ENCODE measurements at places on chromosomes 13 and 19.

DNA sequence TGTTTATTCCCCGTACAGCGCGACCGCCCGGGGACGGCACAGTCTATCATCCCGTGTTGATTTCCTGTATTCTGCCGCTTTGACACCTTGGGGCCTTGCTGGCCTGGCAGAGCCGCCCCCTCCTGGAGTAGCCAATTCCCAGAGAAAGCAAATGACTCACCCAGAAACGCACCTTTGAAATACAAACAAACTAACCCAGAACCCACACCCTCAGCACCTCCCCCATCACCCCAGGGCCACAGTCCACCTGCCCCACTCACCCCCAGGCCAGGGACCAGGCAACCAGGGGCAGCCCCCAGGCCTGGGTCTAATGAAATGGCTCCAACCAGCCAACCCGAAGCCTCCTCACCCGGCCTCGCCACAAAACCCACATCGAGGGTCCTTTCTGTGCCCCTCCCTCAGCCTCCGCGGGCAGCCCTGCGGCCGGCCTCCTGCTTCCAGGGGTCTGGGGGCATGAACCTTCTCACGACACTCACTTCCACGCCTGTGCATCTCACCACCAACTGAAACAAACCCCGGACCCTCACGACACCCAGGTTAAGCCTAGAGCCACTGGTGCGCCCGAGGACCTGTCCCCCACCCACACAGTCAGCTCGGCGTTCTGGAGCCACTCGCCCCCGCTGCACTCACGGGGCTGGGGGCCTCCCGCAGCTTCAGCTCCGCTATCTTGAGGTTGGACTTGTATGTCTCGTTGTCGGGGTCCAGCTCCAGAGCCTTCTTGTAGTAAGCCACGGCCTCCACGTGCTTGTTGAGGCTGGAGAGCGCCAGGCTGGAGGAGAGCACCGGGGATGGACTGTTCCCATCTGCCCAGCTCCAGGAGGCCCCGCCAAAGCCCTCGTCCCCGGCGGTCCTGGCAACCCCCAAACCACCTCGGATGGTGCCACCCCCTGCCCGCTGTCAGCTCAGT is 20.9 kb downstream of the SGTA start:
- DNase-seq: no peak

- DNase-seq: no peak
Measured at GRCh38 chr19:18883526-18884304, 12.2 kb downstream of the CERS1 start.

GRCh38 chr13:39767791-39768517 is 112.5 kb downstream of the COG6 start:
- DNase-seq: no peak

DNA sequence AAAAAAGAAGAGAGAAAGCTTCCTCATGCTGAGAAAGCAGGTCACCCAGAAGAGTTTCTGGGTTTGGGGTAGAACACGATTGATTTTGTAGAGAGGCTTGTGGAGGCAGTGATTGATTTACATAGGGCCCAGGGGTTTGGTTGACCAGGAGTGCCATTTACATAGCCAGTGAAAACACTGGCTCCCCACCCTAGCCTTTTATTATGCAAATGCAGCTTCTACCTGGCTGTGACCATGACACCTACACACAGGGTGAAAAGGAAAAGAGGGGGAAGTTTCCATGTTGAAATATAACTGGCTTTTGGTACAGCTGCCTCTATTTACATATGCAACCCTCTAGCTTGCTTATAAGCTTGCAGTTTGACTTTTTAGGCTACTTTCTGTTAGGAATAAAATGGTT is 62.0 kb downstream of the ZNF100 start:
- no peak for DNase-seq

DNA sequence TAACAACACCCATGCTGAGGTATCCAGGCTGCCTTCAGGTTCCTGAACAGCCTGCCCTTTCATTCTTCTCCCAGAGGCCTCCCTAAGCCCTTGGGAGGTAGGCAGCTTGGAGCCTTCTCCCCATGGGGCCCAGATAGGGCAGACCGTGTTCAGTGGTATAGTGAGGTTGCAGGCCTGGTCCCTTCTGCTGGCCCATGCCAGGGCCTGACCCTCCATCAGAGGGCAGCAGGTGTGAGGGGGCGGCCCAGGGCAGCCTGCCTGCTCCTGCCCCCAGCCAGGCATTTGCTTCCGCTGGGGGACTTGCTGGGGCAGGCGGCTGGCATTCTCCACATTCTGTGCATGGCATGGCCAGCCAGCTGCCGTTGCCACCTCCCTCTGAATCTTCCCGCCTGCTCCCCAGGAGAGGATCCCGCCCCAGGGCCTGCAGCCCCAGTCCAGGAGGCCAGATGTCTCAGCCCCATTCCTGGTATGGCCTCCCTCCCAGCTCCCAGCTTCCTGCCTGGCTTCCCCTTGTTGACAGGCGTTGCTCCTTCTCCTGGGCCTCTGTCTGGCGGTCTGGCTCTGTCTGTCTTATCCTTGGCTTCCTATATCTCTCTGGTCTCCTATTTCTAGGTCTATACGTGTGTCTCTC is 8.9 kb downstream of the CIC start:
- no peak for DNase-seq

DNA sequence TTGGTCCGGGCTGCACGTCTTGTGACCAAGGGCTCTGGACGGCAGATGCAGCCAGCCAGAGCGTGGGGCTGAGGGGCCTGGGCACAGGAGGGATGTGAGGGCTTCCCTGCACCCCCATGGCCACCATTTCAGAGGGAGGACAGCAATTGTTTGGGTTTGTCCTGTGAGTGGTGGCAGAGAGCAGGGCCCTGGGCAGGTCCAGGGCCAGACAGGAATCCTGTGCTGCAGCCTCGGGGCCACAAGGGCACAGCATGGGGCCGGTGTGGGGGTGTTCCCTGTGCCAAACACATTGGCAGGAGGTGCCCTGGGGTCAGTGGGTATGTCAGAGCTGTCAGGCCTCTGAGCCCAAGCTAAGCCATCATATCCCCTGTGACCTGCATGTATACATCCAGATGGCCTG is 32.2 kb downstream of the WTIP start:
- no peak for DNase-seq

DNA sequence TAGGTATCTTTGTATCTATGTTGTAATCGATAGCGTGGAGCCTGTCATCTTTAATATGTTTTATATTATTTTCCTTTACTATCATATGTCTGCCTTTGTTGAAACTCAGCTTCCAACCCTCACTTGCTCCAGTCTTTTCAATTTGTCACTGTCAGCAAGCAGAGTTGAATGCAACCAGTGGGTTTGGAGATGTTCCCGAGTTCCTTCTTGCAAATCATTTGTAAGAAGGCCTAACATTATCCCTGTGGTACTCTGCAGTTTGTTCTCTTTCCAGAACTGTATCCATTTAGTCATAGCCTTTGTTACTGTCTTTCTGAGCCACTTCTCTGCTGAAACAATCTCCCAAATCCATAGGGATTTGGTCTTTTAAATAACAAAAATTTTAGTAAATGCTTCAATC is 41.8 kb downstream of the RNASEH2B start:
- DNase-seq: peak; percentile 91

DNA sequence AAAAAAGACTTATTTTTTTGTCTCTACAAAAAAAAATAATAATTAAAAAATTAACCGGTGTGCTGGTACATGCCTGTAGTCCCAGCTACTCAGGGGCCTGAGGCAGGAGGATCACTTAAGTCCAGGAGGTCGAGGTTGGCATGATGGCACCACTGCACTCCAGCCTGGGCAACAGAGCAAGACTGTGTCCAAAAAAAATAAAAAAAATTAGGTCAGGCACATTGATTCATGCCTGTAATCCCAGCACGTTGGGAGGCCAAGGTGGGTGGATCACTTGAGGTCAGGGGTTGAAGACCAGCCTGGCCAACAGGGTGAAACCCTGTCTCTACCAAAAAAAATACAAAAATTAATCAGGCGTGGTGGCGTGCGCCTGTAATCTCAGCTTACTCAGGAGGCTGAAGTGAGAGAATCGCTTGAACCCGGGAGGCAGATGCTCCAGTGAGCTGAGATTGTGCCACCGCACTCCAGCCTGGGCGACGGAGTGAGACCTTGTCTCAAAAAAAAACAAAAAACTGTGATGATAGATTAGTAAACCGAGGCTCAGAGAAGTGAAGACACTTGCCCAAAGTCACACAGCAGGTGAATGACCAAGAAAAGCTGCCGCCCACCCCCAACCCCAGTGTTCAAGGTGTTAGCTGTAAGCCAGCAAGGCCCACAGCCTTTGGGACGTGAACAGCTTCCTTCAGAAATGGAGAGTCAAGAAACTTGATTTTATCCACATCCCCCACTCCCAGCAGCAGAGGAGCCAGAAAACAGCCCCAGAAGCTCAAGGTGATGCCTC is 9.4 kb downstream of the RNU6-9 start:
- no peak for DNase-seq

- DNase-seq: no peak
Measured at GRCh38 chr19:3665681-3666544, 34.4 kb downstream of the PIP5K1C start.

DNA sequence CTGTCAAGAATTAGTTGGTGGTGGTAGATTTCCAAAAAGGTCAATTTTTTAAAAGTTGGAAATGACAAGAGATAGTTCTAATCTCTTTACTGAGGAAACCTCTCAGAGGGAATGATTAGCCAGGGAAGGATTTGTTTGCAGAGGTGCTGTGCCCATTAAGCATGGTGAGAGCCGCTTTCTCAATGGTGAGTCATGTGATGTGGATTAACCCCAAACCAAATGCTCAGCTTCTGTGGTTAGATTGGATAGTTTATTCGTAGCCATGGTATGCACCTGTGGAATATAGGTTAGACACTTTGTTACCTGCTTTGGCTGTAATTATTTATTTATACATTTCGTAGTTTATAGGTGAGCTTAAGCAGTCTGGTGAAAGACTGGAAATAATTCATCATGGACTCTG is 7.1 kb downstream of the HNRNPM start:
- DNase-seq: peak; percentile 81

DNA sequence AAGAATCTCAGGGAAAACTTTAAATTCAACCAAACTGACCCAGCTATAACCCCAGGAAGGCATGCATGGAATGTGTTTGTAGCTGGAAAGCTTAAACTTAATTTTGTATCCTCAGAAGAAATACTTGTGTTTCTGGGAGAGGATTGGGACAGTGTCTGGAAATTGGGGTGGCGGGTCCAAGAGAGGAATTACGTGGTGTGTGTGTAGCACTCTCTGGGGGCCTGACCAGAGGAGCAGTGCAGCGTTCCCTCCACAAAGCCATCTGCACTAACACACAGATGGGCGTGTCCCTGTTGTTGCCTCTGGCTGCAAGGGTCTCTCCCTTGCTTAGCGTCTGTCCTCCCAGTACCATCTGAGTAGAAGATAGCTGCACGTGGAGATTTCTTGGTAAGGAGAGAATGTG is 6.4 kb downstream of the GARRE1 start:
- DNase-seq: peak; percentile 36

DNA sequence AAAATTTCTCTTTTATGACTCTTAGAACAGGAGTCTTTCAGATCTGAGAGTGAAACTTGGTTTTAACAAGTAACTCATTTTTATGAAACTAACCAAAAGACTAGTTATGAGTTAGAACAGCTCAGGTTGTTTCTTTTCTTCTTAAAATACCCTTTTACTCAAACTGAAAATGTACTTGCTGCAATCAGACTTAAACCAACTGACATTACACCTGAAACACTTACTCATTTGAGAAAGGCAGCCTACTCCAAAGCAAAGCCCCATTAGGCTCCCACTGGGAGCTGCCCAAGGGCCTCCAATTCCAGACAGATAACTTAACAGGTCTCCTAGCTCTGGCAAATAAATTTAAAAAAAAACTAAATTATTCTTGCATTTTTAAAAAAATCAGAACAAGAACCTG is 3.6 kb downstream of the FOXO1 start:
- DNase-seq: no peak

GRCh38 chr13:25529425-25529824 is 157.7 kb downstream of the ATP8A2 start:
- DNase-seq: no peak

Measured in fibroblast of lung (primary cell).